MM.1S (cell line): ENCODE measurements at places on chromosomes 1 and 21.
A peak's percentile ranks its signal among the peaks of the same experiment; 100 is the strongest.

DNA sequence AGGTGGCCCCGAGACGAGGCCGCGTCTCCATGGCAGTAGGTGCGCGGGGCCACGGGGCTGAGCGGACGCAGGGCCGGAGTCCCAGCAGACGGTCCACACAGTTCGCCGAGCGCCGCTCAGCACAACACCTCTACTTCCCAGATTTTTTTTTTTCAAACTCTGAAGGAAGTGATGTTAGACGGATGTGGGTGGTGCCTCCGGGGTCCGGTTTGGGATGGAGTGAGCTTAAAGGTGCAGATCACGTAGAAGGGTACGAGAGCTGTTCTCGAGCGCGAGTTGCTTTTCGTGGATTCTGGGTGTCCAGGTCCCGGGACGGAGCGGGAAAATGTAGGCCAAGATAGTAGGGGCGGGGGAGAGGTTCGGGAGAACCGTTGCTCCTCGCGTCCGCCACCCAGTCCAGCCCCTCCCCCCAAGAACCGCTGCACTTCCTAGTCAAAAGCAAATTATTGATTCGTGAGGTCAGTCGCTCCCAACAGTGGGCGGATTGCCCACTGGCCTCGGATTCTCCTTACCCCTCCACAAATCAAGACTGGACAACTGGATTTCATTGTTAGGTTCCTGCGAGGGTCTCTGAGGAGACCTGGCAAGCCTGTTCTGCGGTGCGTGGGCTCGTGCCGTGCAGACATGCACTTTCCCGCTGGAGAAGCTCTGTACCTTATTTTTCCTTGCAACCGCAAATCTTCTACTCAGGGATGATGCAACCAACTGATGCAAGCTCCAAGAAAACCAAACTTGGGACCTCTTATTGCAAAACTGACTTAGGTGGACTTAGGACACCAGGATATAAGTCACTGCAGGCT lies at the start of gene TXNDC12:
TXNDC12 (minus strand) TSS at position 126 of the 800 bp plus-strand sequence; CDS start at position 31, 95 bp downstream.
- peak; percentile 87 for DNase-seq

- DNase-seq, result no peak
Observed at GRCh38 chr1:119737040-119737682, 25.4 kb downstream of the PHGDH start.

- DNase-seq, result peak; percentile 39
Observed at GRCh38 chr1:68495968-68496679, 758 bp downstream of the DEPDC1 start.

GRCh38 chr1:168136709-168137514 lies at the start of gene GPR161:
TSS of gene GPR161 (minus strand) at chr1:168136930. CDS start at chr1:168104850, 32,080 bp downstream.
- DNase-seq, result peak; percentile 32

- DNase-seq, result no peak
Observed at GRCh38 chr1:23564529-23565122, 5.3 kb upstream of the ID3 start.

- peak; percentile 77 for DNase-seq
Observed at GRCh38 chr1:235516862-235517446, 12.7 kb upstream of the B3GALNT2 start.

DNA sequence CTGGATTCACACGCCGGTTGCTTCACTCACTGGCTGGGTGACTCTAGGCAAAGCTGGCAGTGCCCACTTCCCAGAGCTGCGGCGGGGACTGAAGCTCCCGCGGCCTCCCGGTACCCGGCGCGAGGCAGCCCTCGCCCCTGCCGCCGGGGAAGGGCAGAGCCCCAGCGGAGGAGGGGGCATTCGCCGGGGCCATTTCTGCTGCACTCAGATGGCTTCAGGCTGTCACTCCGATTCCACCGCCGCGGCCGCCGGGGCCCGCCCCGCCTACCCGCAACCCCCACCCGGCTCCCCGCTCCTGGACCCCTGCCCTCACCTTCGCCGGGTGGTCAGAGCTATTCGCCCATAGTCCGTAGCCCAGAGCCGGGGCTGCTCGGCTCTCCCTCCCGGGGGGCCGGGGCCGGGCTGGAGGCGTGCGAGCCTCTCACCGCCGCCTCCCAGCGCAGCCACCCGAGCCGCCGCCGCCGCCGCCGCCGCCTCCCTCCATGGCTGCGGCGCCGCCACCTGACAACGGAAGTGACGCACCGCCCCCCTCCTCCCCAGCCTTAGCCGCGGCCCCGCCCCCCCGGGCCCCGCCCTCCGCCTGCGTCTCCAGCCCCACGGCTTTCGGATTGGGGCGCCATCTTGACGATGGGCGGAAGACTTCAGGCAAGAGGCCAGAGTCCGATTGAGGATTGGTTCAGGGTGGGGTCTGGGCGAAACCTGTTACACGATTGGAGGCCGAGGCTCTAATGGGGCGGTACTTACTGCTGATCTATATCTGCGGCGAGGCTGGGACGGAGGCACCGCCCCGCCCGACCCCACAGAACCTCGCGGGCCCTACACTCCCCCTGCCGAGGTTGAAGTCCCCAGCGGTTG lies at the start of gene STK40:
STK40 (minus strand) TSS at position 515 of the 855 bp plus-strand sequence. CDS start 24,592 bp downstream, outside the sequence.
- DNase-seq, result peak; percentile 99

- DNase-seq, result no peak
Observed at GRCh38 chr1:169557131-169557530, 29.1 kb downstream of the F5 start.

GRCh38 chr21:42460391-42461184 lies 35.4 kb downstream of the RSPH1 start:
- DNase-seq, result peak; percentile 96

DNA sequence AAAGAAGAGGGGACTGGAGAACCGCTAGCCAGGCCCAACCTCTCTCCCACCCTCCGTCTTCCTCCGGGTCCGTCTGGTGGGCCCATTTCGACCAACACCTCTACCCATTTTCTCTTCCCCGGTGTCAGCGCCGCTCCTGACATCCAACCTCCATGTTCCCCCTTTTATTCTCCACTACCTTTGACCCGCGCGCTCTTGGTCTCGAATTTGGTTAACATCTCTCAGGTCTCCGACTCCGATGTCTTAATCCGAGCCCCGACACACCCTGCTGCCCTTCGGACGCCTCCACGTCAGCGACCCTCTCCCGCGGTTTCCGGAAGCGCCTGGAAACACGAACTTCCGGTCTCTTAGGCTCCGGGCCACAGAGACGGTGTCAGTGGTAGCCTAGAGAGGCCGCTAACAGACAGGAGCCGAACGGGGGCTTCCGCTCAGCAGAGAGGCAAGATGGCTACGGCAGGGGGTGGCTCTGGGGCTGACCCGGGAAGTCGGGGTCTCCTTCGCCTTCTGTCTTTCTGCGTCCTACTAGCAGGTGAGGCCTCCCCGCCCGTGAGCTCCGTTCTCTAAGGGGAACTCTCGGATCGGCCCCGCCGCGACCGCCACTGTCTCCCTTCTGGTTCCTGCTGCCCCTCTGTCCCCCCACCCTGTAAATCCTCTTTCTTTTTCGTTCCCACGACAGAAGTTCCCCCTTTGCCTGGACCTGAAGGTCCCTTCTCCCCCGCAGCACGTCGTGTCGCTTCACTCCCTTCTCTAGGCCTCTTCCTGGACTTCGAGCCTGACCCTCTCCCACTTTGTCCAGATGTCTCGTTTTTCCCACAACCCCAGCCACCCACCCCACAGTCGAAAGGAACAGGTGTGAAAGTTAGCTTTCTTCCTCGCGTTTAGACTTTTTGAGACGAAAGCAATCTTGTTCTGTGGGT lies at the start of the genes COPA and NCSTN:
COPA (minus strand) TSS at position 298 of the 917 bp plus-strand sequence; CDS start at position 218, 80 bp downstream.
NCSTN (plus strand) TSS at position 431 of the 917 bp plus-strand sequence; CDS start at position 445, 14 bp downstream.
- peak; percentile 99 for DNase-seq

- peak; percentile 54 for DNase-seq
Observed at GRCh38 chr1:40980453-40981121, 1.1 kb downstream of the CTPS1 start.

DNA sequence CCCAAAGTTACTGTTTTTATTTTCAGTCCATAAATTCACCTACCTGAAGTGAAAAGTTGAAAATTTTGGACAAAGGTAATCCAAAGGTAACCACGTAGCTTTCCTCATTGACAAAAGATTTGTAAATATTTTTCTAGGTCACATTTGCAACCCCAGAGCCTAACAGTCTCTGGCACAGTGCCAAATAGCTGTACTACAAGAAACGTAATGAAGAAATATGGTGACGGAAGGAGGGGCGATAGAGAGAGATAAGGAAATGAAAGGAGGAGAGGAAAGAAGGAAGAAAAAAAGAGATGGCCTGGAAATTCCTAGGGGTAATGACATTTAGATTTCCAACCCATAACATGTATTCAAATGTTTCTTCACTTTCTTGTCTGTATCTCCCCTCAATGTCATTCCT lies 159.4 kb downstream of the BARHL2 start:
- no peak for DNase-seq

GRCh38 chr1:160238408-160238807 lies 23.9 kb downstream of the DCAF8 start:
- no peak for DNase-seq

- peak; percentile 72 for DNase-seq
Observed at GRCh38 chr1:207698822-207699483, 52.9 kb upstream of the CD46 start.

GRCh38 chr1:38867208-38867607 lies 5.9 kb downstream of the MYCBP start:
- no peak for DNase-seq

GRCh38 chr1:211482306-211482705 lies 9.7 kb downstream of the RD3 start:
- no peak for DNase-seq

DNA sequence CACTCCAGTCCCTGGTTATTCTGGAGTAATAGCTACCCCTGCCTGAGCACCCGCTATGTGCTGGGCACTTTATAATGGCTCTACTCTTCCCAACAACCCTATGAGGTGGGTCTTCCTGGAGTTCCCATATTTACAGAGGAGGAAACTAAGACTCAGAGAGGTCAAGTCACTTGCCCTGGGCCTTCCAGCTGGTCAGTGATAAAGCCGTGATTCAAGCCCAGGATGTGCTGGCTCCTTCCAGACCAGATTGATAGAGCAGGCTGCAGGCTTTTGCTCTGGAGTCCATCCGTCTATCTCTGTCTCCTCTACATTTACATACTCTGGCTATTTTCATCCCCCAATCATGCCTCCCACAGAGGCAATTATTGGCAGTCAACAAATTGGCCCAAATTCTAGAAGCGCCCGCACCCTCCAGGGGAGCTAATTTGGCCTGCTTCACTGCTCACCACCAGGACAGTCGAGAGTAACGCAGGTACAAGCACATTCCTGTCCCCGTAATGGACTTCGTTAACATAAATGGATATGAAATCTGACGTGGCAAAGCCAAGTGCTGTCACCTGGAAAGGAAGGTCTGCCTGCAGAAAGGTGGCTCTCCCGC lies 39.8 kb upstream of the SELENON start:
- DNase-seq, result no peak
